Stimulated activated CD8-positive, alpha-beta memory T cell treated with anti-CD3 and anti-CD28 coated beads, Interleukin-12 subunit alpha, Interleukin-12 subunit beta, amount 100 ng/mL, for 1 hour (primary cell): ENCODE measurements at places on chromosomes 12 and 14.

- DNase-seq, result no peak
Measured at GRCh38 chr12:127509066-127509778, 757.7 kb upstream of the TMEM132C start.

DNA sequence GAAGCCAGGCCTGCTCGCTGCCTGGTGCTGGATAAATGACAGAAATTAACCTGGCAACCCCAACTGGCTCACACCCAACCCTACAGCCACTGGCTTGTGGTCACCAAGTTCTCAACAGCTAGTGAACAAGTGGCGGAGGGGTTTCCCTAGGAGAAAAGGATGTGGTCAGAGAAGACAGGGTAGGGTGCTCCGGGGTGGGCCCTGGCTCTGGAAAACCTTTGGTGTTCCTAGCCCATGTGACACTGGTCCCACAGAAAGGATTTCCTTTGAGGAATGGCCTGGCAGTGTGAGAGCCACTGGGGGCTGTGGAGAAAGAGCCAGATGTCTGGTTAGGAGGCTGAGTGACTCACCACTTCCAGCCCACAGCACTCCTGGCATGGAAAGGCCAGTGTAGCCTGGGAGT is 8.7 kb downstream of the SYNE3 start:
- DNase-seq, result no peak

- no peak for DNase-seq
Measured at GRCh38 chr12:5451251-5451650, 19.3 kb downstream of the NTF3 start.

- no peak for DNase-seq
Measured at GRCh38 chr14:74645756-74646470, 33.9 kb upstream of the LTBP2 start.

DNA sequence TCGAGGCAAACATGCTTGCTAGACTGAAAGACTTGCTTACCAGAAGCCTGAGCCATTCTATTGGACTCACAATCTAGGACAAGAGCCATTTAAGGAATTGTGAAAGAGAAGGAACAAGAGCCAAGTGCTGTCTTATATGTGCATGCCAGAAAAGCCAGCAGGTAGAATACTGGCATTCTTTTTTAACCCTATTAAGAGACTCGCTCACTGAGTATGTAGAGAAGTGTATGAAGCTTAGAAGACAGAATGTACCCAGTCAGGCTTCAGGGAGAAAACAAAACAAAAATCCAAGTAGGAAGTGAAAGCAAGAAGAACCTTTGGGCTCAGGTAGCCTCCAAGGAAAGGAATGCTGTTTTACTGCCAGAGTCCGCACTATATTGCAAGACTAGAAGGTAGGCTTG is 65.9 kb downstream of the DCAF5 start:
- no peak for DNase-seq

DNA sequence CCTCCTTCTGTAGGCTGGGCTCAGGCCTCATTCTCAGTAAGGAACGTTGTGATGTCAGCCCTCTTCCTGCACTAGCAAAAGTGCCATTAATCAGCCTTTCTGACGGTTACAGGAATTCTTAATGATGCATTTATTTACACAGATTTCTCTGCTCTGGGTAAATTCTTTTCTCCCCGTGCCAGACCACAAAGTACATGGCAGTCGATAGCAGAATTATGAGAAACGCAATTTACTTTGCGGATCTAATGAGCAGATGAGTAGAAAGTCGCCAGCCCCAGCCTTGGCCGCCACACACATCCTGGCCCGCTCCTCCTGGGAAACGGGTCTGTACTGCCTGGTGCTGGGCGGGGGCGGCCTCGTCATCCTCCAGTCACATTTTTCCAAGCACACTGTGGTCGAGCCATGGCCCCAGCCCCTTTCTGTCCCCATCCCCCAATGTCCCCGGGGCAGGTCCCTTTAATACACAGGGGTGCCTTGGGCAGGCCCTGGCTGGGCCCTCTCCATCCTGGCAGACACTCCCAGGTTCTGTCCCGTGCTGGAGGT is 25.9 kb downstream of the NOC4L start:
- DNase-seq, result no peak

DNA sequence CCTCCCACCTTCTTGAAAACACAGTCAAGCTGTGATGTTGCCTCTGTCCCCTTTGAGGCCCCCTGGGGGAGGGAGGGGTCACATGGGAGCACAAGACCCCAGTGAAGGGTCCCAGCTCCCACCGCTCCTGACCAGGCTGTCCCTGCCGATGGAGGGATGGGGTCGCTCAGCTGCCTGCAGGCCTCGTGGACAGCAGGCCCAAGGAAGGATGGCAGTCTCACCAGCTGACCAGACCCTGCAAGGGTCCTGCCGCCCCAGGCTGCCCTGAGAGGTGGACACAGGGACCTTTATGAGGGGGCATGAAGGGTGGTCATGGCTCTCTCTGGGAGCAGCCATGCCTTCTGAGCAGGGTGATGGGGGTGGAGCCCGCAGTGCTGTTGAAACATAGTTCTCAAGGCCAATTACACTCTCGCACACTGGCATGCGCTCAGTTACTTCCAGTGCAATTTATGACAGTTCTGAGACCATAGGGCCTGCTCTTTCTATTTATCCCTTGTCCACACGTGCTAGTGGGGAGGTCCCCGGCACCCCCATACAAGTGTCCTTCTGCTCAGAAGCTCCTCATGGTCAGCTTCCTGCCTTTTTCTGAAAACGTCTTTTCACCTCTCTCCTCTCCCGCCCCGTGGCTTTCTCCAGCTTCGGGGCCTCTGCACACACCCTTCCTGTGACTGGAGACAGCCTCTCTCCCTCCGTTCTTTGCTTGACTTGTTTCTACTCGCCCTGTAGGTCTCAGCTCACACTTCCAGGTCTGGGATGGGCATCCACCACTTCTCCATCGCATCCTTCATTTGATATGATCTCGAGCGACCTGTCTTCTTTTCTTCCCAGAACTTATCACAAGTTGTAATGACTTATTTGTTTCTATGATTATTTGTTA is 313.1 kb downstream of the ADGRD1 start:
- no peak for DNase-seq

DNA sequence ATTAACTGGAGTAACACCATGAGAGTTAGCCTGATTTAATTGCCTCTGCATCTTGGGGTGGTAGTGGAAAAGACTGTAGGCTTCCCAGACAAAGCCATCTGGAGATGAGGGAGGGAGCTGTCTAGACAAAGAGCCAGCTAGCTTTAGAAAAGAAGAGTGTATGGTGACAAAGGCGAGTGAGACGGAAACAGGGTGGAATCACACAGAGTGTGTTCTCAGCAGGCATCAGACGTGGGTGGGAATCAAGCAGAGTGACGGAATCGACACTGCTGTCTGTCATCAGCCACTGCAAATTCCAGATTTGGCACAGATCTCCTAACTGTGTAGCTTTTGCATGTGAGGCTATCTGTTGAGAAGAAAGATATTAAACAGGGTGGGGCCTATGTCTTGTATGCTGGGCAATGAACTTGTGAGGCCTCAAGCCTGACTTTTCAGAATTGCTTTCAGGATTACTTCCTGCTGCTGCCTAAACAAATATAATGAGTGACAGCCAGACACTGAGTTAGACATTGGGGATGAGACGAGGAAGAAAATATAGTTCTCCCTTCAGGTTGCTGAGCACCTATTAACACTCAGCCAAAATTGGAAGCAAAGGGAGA is 236.5 kb upstream of the GRIP1 start:
- DNase-seq, result no peak
